Activated CD4-positive, CD25-positive, alpha-beta regulatory T cell (primary cell): ENCODE measurements at places on chromosomes 3 and 15.

DNA sequence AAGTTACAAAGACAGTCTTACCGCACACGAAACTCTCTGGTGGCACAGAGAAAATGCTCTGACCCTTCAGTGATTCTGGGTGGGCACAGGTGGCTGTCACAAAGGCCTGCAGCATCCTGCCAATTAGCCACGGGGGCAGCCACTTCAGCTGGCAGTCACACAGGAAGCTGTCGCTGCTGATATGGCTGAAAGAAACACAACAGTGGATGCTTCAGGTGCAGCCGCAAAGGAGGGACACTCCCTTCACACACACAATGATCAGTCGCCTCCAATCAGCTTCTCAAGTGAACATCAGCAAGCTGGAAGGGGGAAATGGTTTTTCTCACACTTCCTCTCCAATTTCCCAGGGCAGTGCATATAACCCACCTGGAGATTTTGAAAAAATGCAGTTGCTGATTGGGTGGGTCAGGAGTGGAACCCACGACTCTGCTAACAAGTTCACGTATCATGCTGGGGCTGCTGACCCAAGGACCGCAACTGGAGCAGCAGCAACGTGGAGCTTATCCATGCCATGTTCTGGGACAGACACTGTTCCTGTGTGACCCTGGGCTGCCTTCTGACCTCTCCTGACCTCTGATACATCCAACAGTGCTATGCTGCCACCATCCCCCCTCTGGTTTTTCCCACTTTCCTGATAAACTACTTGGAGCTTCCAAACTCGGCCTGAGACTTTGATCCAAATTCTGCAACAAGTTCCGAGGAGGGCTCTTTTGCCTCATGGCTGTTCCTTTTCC is 106.6 kb downstream of the LRIG1 start:
- no peak for DNase-seq

- no peak for DNase-seq
Measured at GRCh38 chr3:197093871-197094270, 64.3 kb upstream of the MELTF start.

- no peak for DNase-seq
Measured at GRCh38 chr15:71628988-71629770, 181.2 kb upstream of the NR2E3 start.

GRCh38 chr3:132966374-132966773 is 71.8 kb upstream of the TMEM108 start:
- DNase-seq: no peak

DNA sequence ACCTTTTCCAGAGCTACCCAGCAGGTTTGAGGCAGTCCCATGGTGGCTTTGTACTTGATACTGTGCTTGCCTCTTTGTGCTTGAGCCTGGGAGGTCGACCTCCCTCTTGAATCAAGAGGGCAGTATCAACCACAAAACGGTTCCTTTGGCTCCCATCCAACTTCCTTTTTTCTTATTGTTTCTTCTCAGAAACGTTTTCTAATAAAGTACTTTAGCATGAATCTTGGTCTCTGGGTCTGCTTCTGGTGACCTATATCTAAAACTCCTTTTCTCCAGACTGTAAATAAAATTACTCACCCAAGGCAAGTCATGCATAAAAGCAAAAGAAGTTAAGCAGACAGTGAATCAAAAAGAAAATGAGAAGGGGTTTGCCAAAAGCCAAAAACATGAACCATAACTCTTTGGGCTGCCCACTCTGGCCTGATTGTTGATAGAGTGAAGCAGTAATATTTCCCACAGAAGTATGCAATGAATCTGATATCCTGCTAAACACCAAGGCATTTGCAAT is 112.2 kb upstream of the SLC4A7 start:
- no peak for DNase-seq

DNA sequence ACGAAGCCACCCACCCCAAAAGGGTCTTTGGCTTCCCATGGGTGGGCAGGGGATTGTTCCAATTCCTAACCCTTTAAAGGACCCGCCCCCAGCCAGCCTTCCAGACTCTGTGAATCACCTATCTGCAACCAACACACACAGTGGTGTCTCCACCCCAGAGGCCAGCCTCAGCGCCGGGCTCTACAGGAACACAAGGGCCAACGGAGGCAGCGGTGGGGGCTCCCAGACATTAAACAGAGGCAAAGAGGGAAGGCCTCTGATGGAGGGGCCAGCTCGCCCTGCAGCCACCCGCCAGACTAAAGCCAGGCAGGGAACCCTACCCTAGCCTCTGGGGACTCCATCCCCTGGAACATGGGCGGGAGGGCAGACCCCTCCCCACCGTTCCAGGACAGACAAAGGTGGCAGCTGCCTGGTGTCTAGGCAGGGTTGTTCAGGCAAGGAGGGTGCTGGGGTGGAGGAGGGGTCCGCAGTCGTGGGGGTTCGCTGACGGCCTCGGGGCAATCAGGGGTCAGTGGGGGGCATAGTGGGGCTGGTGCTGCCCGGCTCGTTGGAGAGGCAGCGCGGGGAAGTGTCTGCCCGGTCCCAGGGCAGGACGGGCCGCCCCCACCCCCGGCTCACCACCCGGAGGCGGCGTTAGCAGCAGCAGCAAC is 448 bp downstream of the SHISA5 start:
- no peak for DNase-seq

DNA sequence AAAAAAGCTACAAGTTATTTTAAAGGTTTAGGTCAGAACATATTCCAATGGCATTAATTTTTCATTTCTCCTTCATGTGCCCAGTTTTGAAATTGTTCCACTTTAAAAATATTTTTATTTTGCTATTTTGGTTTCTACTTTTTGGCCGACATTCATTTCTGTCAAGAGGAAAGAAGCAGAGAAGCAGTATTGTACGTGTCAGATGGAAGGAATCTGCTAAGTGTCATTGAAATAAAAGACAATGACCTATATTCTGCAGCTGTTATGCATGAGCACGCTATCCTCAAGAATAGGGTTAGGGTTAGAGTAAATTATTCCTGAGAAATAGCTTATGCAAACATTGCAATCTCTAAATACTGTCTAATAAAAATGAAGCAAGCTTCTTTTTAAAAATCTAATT is 941.7 kb downstream of the TUSC7 start:
- no peak for DNase-seq

GRCh38 chr3:133831966-133832801 is 26.6 kb downstream of the SRPRB start:
- DNase-seq: no peak

DNA sequence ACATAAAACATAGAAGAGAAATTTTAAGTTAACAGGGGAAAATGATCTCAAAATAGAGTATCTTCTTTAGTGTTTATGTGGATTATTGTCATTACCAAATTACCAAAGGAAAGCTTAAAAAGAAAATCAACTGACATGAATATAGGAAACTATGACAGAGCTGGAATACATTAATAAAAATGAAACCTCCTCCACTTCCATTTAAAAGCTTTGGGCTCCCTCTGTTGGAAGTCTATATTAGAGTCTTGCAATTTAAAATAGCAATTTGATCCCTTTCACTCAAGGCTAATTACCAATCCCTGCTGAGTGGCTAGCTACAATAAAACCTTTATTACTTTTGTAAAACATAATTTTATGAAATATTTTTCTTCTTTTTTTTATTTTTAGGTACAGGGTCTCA is 61.4 kb upstream of the IMPG2 start:
- no peak for DNase-seq

- no peak for DNase-seq
Measured at GRCh38 chr3:47082519-47082918, 81.4 kb downstream of the SETD2 start.

DNA sequence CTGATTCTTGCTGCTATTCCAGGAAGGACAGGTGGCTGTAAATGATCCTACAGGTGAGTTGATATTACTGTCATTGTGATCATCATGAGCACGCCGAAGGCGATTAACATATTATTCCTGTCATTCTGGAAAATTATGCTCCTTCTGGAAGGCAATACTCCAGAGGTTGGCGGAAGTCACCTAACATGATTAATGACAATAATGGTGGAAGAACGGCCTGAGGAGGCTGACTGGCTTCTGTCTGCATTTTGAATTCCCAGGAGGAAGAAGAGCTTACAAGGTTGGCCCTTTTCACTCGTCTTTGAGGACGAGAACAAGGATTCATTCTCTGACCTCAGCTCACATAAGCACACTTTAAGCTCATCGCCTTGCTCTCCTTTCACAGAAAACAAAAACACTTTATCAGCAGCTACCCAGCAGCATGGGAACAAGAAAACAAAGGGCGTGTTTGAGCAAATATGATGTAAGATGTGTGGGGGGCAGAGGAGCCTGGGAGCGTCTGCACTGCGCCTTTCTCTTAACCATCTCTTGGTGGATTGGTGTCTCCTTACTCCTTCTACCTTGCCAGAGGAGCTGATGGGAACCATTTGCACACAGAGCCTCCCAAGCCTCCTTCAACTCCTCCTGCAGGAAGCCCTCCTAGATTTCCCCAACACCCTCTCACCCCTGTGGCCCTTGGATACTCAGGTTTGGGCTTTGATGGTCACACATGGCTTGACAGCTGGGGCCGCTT is 23.0 kb downstream of the ACSBG1 start:
- DNase-seq: no peak

- no peak for DNase-seq
Measured at GRCh38 chr3:78314327-78314726, 1274.4 kb downstream of the ROBO2 start.

DNA sequence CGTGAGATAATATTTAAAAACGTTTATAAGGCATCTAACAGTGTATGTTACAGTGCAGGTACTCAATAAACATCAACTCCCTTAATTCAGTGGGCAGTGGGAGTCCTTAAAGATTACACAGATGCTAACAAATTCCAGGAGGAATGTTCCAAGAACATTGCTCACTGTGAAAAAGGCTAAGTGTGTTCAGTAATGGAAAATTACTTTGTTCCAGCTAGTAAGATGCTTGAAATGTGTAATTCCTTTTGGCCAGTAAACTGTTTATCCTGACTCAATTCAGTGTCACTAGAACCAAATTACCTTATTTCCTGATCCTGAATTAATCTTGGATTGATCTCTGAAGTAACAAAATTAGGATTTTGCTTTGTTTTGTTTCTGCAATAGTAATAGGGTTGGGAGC is 54.2 kb upstream of the SEMA6D start:
- DNase-seq: no peak

DNA sequence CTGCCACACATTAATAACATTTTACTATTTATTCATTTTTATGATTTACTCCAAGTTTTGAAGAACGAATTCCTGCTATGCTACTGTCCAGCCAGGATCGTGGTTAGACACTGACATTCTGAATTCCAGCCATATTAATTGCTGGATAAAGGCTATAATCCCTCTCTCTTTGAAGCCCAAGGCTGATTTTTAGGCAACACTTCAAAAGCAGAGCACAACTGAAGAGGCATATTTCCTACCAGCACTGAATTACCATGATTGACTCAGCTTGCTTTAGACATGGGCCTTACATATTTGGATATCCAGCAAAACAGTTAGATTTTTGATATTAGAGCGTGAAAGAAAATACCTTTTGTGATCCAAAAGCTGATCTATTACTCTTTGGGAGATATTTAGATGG is 205.0 kb downstream of the ZIC1 start:
- no peak for DNase-seq

- DNase-seq: peak; percentile 11
Measured at GRCh38 chr15:99566157-99566897, 543 bp downstream of the MEF2A start.

GRCh38 chr15:47339800-47340570 is 377.3 kb upstream of the SEMA6D start:
- DNase-seq: no peak

DNA sequence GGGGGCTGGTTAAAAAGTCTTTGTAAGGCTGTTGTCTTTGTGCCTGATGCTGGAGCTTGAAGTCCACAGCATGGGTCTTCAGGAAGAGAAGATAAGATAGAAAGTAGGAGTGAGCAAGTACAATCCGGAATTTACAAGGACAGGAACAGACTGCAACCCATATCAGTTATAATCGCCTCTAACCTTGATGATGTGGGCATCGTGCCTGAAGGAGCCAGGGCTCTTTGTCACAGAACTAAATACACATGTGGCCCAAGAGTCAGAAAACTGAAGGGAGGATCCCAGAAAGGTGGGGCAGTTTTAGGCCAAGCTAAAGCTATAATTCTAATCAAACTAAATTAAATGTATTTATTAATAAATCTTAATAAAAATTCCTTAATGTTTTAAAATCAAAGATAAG is 132.2 kb downstream of the TMCO5A start:
- no peak for DNase-seq

DNA sequence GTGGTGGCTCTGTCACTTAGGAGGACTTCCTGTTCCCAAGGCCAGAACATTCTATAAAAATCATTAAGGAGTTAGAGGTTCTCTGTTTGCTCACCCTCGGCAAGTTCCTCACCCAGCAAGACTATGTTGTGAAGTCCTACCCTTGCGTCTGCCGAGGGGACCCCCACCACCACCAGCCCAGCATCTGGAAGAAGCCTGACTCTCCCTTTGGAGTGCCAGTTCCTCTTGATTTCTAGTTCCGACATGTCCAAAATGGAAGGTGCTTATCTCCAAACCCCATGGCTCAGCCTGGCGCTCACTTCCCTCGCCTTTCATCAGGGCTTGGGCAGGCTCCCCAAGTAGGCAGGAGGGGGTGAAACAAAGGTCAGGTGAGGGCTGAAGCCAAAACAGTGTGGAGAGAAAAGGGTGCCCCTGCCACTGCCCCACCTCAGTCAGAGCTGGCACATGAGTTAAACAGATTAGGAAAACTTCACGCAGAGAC is 41.0 kb downstream of the BHLHE40 start:
- no peak for DNase-seq

GRCh38 chr3:10428406-10429091 is 76.8 kb downstream of the ATP2B2 start:
- DNase-seq: no peak

DNA sequence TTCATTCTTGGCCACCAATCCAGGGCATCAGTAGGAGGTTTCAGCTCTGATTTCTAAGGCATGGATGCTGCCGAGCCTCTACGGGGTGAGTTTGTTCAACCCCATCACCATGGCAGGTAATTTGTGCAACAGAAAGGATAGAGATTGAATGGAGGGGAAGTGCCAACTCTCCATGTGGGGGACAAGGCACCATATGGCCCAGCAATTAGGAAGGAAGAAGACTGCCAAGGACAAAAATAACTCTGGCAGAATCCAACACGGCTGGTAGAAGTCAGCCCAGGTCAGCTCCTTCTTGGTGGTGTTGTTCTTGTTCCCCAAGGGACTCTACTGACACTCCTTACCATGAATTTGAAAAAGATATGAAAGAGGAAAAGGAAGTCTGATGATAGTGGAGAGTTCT is 503.9 kb downstream of the MAGI1 start:
- DNase-seq: no peak

DNA sequence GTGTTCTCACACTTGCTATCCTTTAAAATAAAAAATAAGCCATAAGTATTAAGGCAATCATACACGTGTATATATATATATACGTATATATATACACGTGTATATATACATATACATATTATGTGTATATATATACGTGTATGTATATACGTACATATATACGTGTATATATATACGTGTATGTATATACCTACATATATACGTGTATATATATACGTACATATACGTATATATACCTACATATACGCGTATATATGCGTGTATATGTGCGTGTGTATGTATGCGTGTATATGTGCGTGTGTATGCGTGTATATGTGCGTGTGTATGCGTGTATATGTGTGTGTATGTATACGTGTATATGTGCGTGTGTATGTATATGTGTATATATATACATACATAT is 477.3 kb upstream of the ARRDC4 start:
- DNase-seq: no peak
